CD4-positive, CD25-positive, alpha-beta regulatory T cell (primary cell): ENCODE measurements at places on chromosomes 1 and 21. TPM values are rescaled to one million over a fixed set of nuclear protein-coding genes. Genes with fewer than 3 reads are reported as not detected.

Gene PLXNA2
- total RNA-seq = 0.62 TPM

Gene FCER1G
- total RNA-seq = 2.9 TPM

Gene SPATA1
- total RNA-seq = 2.4 TPM

Gene ARHGEF10L
- total RNA-seq = not detected

DNA sequence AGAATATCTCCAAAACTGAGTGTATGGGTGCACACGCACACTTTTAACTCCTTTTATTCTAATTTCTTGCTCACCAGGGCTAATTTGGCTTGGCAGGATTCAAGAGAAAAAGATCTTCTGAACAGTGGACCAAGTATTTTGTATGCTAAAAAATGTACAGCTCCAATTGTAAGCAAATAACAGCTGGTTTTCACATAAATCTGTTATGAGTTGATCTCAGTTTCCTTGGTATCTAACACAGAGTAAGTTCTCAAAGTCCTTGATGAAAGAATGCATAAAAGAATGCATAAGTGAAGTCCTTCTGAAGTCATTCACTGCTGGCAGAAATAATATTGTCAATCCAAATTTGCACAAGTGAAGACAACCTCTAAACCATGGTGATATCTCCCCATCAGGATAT is 213.0 kb downstream of the OMA1 start:
- no peak overlapping the region for H3K27ac ChIP-seq

GRCh38 chr1:5982276-5982675 is 9.9 kb downstream of the NPHP4 start:
- H3K27ac ChIP-seq = no peak overlapping the region
- no peak overlapping the region for H3K4me3 ChIP-seq
- no peaks in the 10 kb centered on the region for H3K27me3 ChIP-seq
- H3K4me1 ChIP-seq = no peaks in the 10 kb centered on the region

GRCh38 chr1:224497714-224498573 is 63.3 kb upstream of the WDR26 start:
- DNase-seq = peak; percentile 13
- peak overlapping the region; percentile 55 for H3K27ac ChIP-seq
- peak overlapping the region; percentile 53 for H3K4me3 ChIP-seq
- peaks cover 24% of the 10 kb centered on the region for H3K4me1 ChIP-seq
- no peaks in the 10 kb centered on the region for H3K36me3 ChIP-seq
- H3K27me3 ChIP-seq = no peaks in the 10 kb centered on the region

- H3K4me3 ChIP-seq = no peak overlapping the region
- H3K27ac ChIP-seq = no peak overlapping the region
- no peaks in the 10 kb centered on the region for H3K27me3 ChIP-seq
- no peaks in the 10 kb centered on the region for H3K4me1 ChIP-seq
Measured at GRCh38 chr1:177798614-177799013, 171.2 kb downstream of the SEC16B start.

- H3K36me3 ChIP-seq = no peaks in the 10 kb centered on the region
- no peaks in the 10 kb centered on the region for H3K27me3 ChIP-seq
- no peak overlapping the region for H3K4me3 ChIP-seq
- H3K4me1 ChIP-seq = no peaks in the 10 kb centered on the region
- no peak for DNase-seq
Measured at GRCh38 chr1:31215065-31215570, 24.6 kb downstream of the NKAIN1 start.

- no peak overlapping the region for H3K4me3 ChIP-seq
- H3K36me3 ChIP-seq = no peaks in the 10 kb centered on the region
- DNase-seq = no peak
- no peak overlapping the region for H3K27ac ChIP-seq
- no peaks in the 10 kb centered on the region for H3K27me3 ChIP-seq
Measured at GRCh38 chr1:45753248-45754037, 3.0 kb upstream of the IPP start.

- H3K4me3 ChIP-seq = no peak overlapping the region
- DNase-seq = no peak
- H3K27ac ChIP-seq = no peak overlapping the region
- peaks cover 4% of the 10 kb centered on the region for H3K36me3 ChIP-seq
Measured at GRCh38 chr1:54273092-54273794, 73.3 kb downstream of the MRPL37 start.

DNA sequence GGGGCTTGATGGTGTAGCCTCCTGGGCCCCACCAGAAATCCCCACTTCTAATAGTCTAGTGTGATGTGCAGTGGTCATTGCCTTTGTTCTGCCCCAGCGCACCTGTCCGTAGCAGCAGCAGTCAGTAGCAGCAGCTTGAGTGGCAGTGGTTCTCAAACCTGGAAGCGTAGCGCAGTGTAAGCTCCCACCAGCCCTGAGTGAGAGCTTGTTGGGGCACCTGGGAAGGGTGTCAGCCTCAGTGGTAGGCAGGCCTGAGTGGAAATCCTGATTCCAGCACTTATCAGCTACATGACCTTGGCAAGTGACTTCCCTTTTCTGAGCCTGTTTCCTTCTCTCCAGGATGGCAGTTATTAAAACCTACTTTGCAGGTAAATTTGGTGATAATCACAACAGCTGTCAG is 41.6 kb upstream of the EPHA8 start:
- peaks cover 96% of the 10 kb centered on the region for H3K36me3 ChIP-seq
- no peaks in the 10 kb centered on the region for H3K27me3 ChIP-seq
- DNase-seq = no peak
- no peaks in the 10 kb centered on the region for H3K4me1 ChIP-seq
- no peak overlapping the region for H3K27ac ChIP-seq
- no peak overlapping the region for H3K4me3 ChIP-seq

- no peak overlapping the region for H3K4me3 ChIP-seq
- no peaks in the 10 kb centered on the region for H3K4me1 ChIP-seq
- peaks cover 19% of the 10 kb centered on the region for H3K36me3 ChIP-seq
- no peak overlapping the region for H3K27ac ChIP-seq
- DNase-seq = no peak
Measured at GRCh38 chr21:36274128-36274527, 45.9 kb upstream of the MORC3 start.

DNA sequence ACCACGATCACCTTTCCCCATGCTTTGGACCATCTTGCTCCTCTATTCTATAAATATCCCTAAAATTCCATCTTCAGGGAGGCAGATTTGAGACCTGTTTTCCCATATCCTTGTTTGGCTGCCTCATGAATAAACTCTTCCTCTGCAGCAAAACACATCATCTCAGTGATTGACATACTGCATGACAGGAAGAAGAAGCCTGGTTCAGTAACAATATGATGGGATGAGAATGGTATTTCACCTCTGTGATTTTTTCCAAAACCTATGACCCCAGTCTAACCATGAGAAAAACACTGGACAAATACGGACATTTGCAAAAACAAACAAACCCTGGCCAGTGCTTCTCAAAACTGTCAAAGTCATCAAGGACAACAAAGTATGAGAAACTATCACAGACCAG is 53.8 kb upstream of the ZSWIM5 start:
- no peak overlapping the region for H3K4me3 ChIP-seq
- H3K36me3 ChIP-seq = no peaks in the 10 kb centered on the region
- no peak overlapping the region for H3K27ac ChIP-seq
- H3K4me1 ChIP-seq = no peaks in the 10 kb centered on the region
- DNase-seq = no peak

GRCh38 chr1:6322161-6322560 is 61.3 kb upstream of the GPR153 start:
- no peaks in the 10 kb centered on the region for H3K36me3 ChIP-seq
- H3K4me1 ChIP-seq = no peaks in the 10 kb centered on the region
- H3K27ac ChIP-seq = no peak overlapping the region
- no peak overlapping the region for H3K4me3 ChIP-seq
- H3K27me3 ChIP-seq = no peaks in the 10 kb centered on the region
- DNase-seq = no peak

DNA sequence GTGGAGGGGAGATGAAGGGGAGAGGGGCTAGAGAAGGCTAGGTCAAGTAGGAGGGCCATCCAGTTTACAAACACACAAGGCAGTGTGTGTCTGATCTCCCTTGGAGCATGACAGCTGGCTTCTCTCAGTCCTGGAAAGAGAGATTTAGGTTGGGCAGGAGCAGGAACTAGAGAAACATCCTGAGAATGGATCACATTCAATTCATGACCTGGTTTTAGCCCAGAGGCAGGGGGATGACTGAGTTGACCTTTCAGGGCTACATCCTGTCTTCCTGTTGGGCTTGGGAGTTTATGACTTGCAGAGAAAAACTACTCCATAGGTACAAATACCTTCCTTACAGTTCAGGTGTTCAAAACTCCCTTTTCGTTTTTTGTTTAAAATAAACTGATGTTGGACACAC is 97.0 kb downstream of the IGSF21 start:
- no peak overlapping the region for H3K4me3 ChIP-seq
- H3K27me3 ChIP-seq = no peaks in the 10 kb centered on the region
- no peak for DNase-seq
- no peaks in the 10 kb centered on the region for H3K4me1 ChIP-seq
- no peak overlapping the region for H3K27ac ChIP-seq

GRCh38 chr1:151596166-151596953 is 15.5 kb upstream of the SNX27 start:
- H3K27me3 ChIP-seq = no peaks in the 10 kb centered on the region
- no peaks in the 10 kb centered on the region for H3K36me3 ChIP-seq
- no peak overlapping the region for H3K4me3 ChIP-seq
- DNase-seq = no peak
- H3K27ac ChIP-seq = no peak overlapping the region
- H3K4me1 ChIP-seq = no peaks in the 10 kb centered on the region

- H3K4me1 ChIP-seq = no peaks in the 10 kb centered on the region
- H3K27ac ChIP-seq = no peak overlapping the region
- no peak overlapping the region for H3K4me3 ChIP-seq
- H3K36me3 ChIP-seq = no peaks in the 10 kb centered on the region
- H3K27me3 ChIP-seq = peaks cover 2% of the 10 kb centered on the region
- no peak for DNase-seq
Measured at GRCh38 chr1:47396671-47397196, 19.4 kb upstream of the FOXE3 start.

- H3K4me3 ChIP-seq = no peak overlapping the region
- no peaks in the 10 kb centered on the region for H3K27me3 ChIP-seq
- H3K27ac ChIP-seq = no peak overlapping the region
- no peaks in the 10 kb centered on the region for H3K4me1 ChIP-seq
- DNase-seq = no peak
Measured at GRCh38 chr1:152968248-152968647, 2.2 kb upstream of the SPRR4 start.

DNA sequence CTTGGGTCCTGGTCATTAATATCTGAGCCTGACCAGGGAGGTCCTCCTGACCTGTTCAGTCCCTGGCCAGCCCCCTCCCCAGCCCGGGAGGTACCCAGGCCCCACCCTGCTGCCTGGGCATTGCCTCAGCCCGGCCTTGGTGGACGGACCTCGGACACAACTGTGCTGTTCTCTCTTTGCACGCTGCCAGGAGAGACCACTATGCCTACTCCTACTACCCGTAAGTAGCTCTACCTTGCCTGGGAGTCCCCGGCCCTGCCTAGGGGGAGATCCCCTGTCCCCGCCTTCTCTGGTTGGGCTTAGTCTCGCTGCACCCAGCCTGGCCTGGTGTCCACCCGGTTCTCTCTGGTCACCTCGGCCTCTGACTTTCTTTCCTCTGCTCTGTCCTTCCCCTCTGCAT is 53.2 kb downstream of the PTPRU start:
- DNase-seq = no peak
- H3K27me3 ChIP-seq = no peaks in the 10 kb centered on the region
- H3K27ac ChIP-seq = no peak overlapping the region
- H3K4me3 ChIP-seq = no peak overlapping the region
- no peaks in the 10 kb centered on the region for H3K4me1 ChIP-seq

- no peaks in the 10 kb centered on the region for H3K27me3 ChIP-seq
- no peak overlapping the region for H3K27ac ChIP-seq
- H3K4me3 ChIP-seq = no peak overlapping the region
- H3K36me3 ChIP-seq = no peaks in the 10 kb centered on the region
- DNase-seq = no peak
- H3K4me1 ChIP-seq = no peaks in the 10 kb centered on the region
Measured at GRCh38 chr1:166122873-166123466, 43.8 kb downstream of the FAM78B start.

DNA sequence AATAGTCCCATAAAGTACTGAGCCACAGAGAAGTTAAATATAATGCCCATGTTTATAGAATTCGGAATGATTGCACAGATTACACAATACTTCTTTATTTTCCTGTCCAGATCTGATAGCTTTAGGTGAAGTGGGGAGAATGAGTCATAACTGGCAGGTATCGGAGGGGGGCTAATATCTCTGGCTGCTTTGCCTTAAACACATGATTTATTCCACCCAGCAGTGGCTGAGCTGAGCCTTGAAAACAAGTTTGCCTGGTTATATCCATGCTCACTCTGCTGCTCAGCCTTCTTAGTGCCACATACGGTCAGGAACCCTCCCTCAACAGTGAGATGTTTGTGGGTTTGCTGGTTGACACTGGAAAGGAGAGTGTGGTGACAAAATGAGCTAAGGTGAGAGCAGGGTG is 119.7 kb upstream of the ZNF648 start:
- peaks cover 4% of the 10 kb centered on the region for H3K27me3 ChIP-seq
- no peaks in the 10 kb centered on the region for H3K36me3 ChIP-seq
- H3K27ac ChIP-seq = no peak overlapping the region
- no peak for DNase-seq
- H3K4me3 ChIP-seq = no peak overlapping the region
- no peaks in the 10 kb centered on the region for H3K4me1 ChIP-seq

DNA sequence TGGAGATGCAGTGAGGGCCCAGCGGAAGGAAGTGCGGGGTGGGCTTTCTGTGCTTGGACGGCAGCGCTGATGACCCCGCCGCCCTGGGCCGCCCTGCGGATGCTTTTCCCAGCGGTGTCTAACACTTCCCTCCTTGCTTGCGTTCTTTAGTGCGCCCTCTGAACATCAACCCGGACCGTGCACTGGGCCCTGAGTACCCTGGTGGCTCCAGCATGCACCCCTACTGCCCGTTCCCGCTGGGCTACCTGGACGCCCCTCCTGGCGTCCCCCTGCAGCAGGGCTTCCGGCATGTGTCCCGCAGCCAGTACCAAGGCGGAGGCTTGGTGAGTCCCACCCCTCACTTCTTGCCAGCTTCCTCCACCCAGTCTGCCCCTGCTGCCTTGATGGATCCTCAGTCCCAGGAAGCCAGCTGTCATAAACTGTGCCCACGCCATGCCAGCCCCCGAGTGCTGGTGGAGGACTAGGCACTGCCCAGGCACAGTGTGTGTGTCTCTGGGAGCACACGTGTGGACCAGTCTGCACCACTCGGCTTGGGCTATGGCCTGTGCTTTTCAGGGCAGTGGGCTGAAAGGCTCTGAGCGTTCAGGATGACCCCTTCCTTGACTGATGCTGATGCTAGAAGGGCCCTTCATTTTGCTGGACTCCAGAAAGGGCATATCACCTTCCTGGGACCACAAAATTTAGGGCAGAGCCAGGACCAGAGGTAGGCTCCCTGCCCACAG is 2.3 kb downstream of the DMRTB1 start:
- no peaks in the 10 kb centered on the region for H3K4me1 ChIP-seq
- no peaks in the 10 kb centered on the region for H3K36me3 ChIP-seq
- no peak for DNase-seq
- no peaks in the 10 kb centered on the region for H3K27me3 ChIP-seq
- H3K27ac ChIP-seq = no peak overlapping the region
- no peak overlapping the region for H3K4me3 ChIP-seq

DNA sequence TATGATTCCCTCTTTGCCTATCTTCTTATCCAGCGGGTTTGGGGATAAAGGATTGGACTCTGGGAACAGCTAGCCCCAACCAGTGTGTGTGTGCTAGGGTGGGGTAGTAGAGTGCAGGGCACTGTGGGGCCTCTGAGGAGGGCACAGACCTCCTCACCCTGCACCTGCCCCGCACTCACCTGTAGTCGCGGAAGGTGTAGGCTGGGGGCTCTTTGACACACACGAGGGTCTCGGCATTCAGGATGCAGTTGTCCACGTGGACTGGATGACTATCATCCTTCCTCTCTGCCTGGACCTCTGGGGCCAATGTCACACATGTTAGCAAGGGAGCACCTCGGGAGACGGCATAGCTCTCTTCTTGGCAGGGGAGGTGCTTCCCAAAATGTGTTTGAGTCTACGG is 8.0 kb upstream of the CLDN19 start:
- no peak overlapping the region for H3K27ac ChIP-seq
- H3K4me1 ChIP-seq = no peaks in the 10 kb centered on the region
- peaks cover 40% of the 10 kb centered on the region for H3K36me3 ChIP-seq
- H3K27me3 ChIP-seq = no peaks in the 10 kb centered on the region
- H3K4me3 ChIP-seq = no peak overlapping the region
- no peak for DNase-seq
